Progenitor cell of endocrine pancreas (in vitro differentiated cells): ENCODE measurements at places on chromosomes 7 and 10. TPM values are rescaled to one million over a fixed set of nuclear protein-coding genes. Genes with fewer than 3 reads are reported as not detected.

GRCh38 chr10:125992254-125992653, 95.9 kb downstream of the FANK1 start:
- DNase-seq: no peak

- no peak for DNase-seq
Measured at GRCh38 chr7:124943472-124943871, 13.8 kb upstream of the POT1 start.

GRCh38 chr10:30804478-30805055, 175.0 kb upstream of the LYZL2 start:
- DNase-seq: no peak

- DNase-seq: no peak
Measured at GRCh38 chr10:82377608-82378007, 502.6 kb downstream of the NRG3 start.

DNA sequence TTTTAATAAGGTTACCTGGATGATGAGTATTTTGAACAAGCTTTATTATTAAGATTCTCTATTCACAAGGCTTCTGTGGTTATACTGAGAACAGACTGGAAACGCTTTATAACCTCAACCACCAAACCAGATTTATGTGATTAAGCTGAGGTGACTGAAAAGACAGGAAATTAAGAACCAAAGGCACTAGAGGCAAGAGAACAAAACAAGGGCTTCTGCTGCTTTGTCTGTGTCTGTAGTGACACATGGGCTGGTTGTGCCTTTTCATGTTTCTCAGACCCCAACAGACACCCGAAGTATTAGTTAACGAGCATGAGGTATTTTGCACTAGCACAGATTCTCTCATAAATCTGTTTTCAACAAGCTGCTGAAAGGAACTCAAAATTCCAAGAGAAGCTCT, 64.4 kb downstream of the RAPGEF5 start:
- no peak for DNase-seq

- DNase-seq: no peak
Measured at GRCh38 chr10:119940487-119940886, 48.0 kb downstream of the SEC23IP start.

DNA sequence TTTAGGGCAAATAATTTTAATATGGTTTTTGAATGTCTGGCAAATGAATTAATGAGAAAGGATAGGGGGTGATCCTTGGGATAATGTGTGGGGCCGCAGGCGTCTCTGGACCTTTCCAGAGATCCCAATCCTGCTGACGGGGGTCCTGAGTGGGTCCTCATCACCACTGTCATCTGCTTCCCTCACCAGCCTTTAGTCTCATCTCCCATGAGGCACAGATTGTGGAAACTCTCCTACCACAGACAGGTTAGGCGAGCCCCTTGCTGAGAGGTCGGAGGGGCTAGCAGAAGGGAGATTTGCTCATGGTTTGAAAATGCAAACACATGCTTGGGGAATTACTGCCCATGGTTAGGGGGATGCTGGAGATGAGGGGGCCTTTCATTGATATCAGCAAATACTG, 484.6 kb downstream of the RPS24 start:
- DNase-seq: peak; percentile 4

DNA sequence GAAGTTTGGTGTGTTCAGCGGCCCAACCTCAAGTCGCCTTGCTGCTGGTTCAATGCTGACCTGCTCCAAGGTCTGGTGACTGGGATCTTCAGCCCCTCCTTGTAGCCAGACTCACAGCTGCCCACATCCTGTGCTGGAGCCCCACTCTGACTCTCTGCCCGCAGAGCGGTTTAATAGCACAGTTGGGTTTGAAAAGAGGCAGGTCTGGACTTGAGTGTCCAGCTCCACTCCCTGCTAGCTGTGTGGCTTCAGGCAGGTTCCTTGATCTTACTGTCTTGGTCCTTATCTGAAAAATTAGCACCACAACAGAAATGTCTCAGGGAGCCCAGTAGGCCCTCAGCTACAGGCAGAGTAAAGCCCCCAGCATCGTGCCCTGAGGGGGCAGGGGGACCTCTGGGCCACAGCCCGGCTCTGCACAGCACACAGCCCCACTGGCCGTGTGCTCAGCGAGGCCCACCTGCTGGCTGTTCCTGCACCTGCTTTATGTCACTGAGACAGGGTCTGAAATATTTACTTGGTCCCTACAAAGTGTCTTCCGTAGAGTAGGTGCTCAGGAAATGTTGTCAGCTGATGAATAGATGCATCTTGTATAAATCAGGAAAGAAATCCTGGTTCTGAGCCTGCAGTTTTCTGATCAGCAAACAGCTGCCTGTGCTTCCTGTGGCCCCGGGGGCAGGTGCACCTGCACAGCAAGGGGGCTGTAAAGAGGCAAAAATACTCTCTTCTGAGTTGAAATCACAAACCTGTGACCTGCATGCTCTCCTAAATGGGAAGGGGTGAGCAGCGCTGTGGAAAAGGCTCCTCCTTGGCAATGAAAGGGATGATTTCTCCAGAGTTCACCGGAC, 155.5 kb downstream of the SVIL start:
- no peak for DNase-seq

DNA sequence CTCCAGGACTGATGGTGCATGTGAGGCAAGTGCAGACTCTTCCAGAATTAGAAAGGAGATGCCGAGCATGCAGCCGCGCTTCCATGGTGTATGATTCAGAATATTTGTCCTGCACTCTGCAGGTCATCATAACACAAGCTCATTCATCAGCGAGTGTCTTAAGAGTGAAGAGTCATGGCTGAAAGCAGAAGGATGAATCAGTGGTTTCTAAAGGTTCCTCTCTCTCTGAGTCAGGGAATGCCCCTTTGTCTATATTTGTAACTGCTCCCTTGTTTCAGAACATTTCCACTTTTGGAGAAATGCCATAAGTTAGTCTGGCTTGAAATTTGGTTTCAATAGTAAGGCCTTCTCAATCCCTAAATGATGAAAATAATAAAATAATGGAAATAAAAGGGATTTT, 52.3 kb downstream of the HECW1 start:
- DNase-seq: no peak

DNA sequence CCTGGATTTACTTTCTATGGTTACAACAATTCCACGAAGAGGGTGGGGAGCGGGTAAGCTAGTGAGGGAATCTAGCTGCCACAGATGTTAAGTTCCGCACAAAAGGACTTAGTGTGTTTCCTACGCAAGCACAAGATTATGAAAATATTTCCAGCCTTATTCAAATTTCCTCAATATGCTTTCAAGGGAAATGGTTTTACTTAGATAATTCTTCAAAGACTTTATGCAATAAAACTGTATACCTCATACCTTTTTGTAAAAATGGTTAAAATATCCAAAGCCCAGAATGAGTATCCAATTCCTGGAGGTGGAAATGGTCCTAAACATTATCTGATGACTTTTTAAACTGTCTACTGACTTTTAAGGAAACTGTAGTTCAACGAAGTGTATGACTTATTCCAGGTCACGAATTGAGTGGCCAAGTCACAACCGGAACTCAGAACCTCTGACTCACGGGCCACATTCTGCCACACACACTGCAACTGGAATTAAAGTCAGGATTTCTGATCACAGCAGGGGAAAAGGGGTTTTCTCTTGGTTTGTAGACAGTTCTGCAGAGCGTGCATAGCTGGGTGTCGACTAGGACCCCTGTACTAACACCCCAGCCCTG, 20.2 kb upstream of the INSIG1 start:
- DNase-seq: no peak

DNA sequence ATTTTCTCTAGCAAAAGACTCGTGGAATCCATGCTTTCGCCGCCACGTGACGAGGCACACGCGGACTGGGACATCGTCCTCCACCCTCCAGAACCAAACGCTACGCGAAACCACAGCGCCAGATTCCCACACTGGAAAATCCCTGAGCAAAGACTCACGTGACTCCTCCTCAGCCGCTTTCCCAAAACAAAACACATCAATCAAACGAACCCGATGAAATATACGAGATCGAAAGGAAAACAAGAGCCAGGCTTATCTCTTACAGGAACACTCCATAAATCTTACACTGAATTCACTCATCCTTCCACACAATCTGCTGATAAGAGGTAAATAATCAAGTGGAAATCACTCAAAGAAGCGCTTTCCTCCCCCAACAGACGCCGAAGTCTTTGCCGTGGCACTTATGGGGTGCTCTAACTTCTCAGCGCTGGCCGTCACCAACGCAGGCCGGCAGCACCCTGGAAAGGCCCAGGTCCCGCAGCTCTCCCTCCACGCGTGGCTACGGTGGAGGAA, 23.8 kb downstream of the DIP2C start:
- peak; percentile 4 for DNase-seq

- DNase-seq: no peak
Measured at GRCh38 chr7:158820656-158821055, 8.7 kb downstream of the ESYT2 start.

GRCh38 chr10:95069286-95069685, at the start of gene CYP2C8:
Gene CYP2C8, minus strand, starts transcription at chr10:95069497. Its CDS starts 95 bp downstream, at chr10:95069402.
- DNase-seq: no peak

DNA sequence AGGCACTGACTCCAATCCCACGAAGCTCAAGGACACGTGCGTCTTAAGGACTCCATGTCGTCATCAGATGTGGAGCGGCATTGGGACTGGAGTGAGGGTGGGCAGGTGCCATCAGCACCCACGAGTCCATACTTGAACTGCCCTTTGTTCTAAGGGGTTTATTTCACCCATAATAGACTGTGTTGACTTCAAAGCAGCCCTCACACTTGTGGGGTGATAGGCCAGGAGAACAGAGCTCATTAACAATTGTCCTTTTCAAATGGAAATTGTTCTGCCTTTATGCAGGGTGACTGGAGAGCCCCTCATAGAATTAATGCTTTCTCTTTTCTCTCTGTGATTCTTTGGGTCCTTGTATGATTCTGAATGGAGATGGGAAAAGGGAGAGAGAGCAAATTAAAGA, 376.9 kb upstream of the MGMT start:
- no peak for DNase-seq

DNA sequence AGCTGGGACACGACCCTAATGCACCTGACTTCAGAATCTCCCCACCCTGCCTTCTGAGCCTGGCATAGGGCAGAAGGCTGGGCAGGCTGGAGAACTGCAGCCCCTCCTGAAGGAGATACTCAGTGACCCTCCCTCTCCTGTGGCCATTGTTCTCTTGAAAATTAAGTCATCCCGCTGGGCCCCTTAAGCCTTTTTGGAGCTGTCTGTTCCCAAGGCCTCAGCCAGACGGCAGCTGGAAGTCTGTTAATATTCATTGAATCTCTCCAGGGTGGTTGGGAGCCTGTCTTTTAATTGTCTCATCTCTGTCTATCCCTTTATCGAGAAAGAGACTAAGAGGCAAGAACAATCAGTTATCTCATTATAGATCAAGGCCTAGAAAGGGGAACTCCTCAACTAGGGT, 118.1 kb upstream of the PCBD1 start:
- DNase-seq: no peak

- DNase-seq: no peak
Measured at GRCh38 chr7:151776876-151777494, 99.9 kb downstream of the PRKAG2 start.

DNA sequence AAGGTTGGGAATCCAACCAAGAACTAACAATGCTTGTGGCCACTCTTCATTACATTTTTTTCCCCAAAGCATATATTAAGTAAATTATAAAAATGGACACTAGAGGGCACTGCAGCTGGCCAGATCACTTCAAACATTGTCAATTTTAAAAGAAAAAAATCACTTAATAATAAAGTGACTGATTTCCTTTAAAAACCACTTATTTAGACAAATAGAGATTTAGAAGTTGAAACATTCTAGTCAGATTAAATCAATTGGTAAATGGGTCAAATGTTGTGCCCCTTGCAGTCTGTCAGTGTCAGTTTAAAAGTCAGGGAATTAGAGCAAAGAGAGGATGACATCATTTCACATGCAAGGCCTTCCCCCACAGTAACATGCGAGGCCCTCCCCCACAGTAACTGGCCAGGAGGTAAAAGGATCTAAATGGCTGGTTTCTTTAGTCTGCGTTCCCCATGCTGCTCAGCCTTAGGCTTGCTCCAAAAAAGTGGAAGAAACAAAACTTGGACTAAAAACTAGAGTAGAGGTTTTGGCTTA, 177.9 kb downstream of the SKAP2 start:
- no peak for DNase-seq

DNA sequence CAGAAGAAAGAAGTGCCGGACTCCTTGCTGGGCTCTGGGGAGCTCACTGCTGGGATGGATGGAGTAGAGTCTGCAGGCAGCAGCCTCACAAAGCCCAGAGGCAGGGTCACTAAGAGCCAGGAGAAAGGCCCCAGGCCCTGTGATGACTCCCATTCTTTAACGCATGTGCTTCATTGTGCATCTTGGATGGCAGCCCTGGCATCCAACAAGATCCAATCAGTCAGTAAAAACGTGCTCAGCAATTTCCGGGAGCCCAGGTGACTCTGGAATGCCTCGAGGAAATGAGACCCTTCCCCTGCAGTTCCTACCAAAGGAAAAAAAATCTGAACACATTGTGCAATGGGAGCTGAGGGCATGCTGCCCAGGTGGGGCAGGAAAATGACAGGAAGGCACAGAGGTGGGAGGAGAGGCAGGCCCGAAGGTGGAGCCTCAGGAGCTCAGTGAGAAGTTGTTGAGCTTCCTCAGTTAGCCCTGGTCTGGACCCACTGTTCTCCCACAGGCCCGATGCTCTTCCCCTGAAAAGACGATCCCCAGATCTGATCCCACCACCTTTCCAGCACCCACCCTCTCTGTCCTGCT, 60.7 kb upstream of the TMEM72 start:
- no peak for DNase-seq

DNA sequence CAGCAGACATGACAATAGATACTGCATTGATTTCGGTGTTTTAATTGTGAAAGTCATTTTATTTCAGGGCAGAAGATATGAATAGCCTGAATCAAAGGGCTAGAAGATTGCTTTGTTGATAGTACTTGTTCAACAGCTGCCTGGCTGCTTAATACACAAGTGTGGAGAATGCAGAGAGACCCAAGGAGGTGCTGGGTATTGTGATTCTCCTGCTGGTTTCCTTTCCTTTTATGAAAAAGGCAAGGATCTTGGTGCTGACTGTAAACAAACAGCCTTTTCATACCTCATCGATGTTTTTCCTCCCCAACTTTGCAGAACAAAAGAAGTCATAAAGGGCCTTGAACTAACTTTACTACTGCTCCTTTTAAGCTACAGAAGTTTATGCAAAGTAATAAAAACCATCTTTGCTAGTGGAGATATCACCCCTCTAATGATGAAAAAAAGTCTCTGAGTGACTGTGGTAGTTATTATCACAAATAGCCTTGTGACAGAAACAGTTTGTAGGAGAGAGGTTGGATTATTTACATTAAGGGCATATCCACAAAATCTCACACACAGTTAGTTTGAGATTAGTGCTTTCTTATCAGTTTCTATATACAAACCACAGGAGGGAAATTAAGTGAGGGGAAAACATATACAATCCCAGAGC, 800.0 kb downstream of the LRMDA start:
- no peak for DNase-seq

TMEM213 gene
- total RNA-seq: not detected in 2 replicates

AGBL3 gene
- total RNA-seq: 7.7 and 8.8 TPM in 2 replicates

TMEM196 gene
- 0.55 and 0.69 TPM in 2 replicates for total RNA-seq

PKD2L1 gene
- total RNA-seq: 0.38 TPM in 1 of 2 replicates, not detected in the other

NKX1-2 gene
- not detected in 2 replicates for total RNA-seq

ADAM8 gene
- total RNA-seq: 13.7 and 16.3 TPM in 2 replicates

TACC2 gene
- total RNA-seq: 58.1 and 60.4 TPM in 2 replicates

TSPAN12 gene
- total RNA-seq: 23.2 and 25.3 TPM in 2 replicates

ERVW-1 gene
- not detected in 2 replicates for total RNA-seq
